Stimulated activated CD4-positive, alpha-beta T cell treated with anti-CD3 and anti-CD28 coated beads, Interleukin-12 subunit alpha, Interleukin-12 subunit beta, amount 100 ng/mL, for 4 hours (primary cell): ENCODE measurements at places on chromosomes 7 and 10.

DNA sequence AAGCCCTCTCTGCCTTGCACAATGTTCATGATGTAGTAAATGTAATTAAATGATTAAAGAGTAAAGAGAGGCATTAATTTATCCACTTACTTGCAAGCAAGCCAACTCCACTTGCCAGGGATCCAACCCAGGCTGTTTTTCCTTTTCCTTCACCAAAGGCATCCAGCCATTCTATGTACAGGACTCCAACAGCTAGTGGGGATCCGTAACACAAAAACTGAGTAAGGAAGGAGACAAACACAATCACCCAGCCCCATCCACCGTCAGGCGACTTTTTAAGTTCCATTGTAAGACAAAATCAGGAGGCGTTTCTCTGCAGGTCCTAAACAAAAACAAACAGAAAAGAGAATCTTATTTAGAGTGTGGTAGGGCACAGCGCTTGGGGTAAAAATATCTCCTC, 25.6 kb downstream of the SLC16A9 start:
- no peak for DNase-seq

GRCh38 chr7:98372993-98373392, 27.9 kb downstream of the BAIAP2L1 start:
- DNase-seq = no peak

DNA sequence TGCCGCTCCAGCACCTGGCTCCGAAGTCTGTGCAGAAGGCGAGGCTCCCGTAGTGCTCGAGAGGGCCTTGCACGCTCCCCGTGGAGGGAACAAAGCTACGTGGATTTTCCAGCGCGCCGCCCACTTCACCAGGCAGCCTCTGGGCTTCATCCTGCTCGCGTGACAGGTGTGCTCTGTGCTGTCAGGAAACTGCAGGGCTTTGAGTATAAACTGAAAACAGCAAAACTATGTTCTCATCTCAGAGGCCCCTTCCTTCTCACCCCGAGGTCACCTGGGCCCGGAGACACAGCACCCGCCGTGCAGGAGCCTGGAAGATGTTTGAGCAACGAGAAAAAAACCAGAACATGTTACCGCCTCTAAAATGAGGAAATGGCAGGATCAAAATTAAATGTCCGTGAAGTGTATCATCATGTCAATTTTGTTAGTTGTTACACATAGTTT, 17.6 kb upstream of the GPR146 start:
- no peak for DNase-seq

- no peak for DNase-seq
Observed at GRCh38 chr7:142153400-142153799, 41.9 kb downstream of the MGAM2 start.

DNA sequence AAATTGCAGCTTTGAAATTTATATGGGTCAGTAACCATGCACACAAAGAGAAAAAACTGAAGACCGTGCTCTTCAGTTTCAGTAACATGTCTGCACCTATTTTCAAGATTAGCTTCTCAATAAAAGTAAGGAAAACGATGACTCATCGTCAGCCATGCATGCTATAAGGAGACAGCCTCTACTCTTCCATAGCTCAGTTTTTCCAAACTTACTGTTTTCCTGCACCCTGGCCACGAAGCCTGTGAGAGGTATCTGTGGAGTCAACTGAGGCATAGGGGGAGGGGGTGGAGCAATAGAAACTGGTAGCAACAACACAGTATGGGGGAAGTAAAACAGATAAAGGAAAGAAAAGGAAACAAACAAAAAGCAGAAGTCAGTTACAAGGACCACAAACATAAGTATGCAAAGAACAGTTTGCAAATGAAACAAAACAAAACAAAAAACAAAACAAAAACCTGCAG, 58.0 kb downstream of the PDSS1 start:
- DNase-seq = no peak

- no peak for DNase-seq
Observed at GRCh38 chr7:94394437-94395140, at the start of gene COL1A2. Gene COL1A2, plus strand, starts transcription at chr7:94394895. Its CDS starts 137 bp downstream, at chr7:94395032.

- no peak for DNase-seq
Observed at GRCh38 chr10:72889391-72889831, 4.1 kb upstream of the OIT3 start.

- no peak for DNase-seq
Observed at GRCh38 chr7:158028290-158028941, 559.2 kb downstream of the PTPRN2 start.

GRCh38 chr7:49294611-49295010, 370.3 kb downstream of the CDC14C start:
- no peak for DNase-seq

DNA sequence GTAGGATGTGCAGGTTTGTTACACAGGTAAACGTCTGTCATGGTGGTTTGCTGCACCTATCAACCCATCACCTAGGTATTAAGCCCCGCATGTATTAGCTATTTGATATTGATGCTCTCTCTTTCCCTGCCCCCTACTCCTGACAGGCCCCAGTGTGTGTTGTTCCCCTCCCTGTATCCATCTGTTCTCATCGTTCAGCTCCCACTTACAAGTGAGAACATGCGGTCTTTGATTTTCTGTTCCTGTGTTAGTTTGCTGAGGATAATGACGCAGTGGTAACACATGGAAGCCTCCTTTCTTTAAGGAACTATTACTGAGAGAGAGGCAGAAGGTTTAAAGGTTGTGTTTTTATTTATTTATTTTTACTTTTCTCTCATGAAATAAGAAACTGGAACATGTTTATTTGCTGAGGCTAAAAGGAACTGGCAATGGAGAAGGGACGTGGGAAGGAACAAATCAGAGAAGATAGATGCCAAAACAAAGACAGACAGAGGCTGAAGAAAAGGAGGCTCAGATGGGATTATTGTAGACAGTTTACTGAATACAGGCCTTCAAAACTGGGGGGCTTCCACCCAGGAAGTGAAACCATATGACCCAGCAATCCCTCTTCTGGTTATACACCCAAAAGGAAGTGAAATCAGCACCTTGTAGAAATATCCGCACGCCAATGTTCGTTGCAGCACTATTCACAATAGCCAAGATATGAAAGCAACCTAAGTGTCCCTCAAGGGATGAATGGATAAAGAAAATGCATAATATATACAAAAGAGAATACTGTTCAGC, 556.3 kb downstream of the GRM8 start:
- DNase-seq = no peak

DNA sequence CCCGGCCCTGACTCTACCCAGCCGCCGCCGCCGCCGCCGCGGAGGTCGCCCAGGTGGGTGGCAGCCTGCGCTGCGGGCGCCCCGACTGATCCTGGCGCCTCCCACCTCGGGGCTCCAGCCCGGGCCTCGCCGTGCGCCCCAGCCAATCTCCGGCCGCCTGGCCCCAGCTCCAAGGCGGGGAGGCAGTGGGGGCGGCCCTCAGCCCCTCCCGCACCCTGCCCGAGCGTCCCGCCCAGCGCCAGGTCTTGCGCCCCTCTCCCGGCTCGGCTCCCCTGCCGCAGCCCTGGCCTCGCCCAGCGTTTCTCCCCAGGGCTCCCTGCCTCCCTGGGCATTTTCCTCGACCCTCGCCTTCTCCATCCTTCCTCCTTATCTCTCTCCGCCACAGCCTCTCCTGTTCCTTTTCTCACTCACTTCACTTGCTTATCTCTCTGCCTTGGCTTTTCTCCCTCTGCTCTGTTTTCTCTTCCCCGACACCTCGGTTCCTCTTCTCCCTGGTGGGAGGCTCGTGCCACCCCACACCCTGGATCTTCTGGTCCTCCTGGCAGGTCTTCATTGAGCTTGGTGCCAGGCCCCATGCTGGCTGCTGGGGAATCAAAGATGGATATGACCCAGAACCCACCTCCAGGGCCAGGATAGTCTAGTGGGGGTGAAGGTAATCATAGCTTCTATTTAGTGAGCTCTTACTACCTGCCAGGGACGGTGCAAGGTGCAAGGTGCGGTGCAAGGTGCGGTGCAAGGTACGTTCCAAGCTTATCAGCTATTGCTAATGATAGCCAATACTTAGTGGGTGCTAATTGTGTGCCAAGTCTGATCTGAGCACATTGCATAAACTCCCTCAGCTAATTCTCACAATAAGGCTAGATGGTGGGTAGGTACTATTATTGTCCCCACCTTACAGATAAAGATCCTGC, at the start of gene SFRP5:
SFRP5 (minus strand) TSS at position 87 of the 911 bp plus-strand sequence. CDS start 166 bp downstream, outside the sequence.
- no peak for DNase-seq

DNA sequence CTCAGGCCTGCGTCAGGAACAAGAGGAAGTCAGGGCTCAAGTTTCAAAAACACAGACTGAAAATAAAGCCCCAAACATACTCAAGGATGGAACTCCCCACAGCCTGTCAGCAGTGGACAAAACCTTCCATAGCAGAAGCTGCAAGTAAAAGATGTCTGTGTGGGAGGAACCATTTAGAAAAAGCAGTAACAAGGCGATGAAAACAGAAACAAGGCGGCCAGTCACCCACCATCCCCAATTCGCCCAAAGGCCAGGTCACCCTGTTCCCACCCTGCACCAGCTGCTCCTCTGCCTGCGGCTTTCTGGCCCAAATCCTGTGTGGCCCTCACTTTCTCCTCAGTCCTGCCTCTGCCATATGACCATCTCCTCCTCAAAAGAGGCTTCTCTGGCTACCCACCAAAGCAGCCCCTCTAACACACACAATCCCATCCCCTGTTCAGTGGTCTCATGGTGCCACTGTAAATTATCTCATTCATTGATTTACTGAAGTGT, 27.8 kb downstream of the KCNMA1 start:
- DNase-seq = no peak

DNA sequence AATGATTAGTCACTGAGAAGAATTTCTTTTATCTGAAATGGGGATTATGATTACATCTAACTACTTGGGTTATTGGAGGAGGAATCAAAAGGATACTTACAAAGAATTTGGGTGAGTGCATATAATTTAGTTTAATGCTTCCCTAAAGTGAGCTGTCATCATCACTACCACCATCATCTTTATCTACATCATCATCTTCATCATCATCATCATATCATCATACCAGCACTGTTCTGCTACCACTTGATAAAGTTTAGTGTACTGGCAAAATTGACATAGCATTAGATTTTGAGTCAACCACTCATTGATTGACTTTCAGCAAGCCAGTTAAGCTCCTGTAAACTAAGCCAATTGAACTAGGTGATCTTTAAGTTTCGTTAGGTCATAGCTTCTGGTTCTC, 245.6 kb upstream of the DKK1 start:
- DNase-seq = no peak

GRCh38 chr10:58457761-58458616, 54.7 kb upstream of the BICC1 start:
- no peak for DNase-seq

- peak; percentile 12 for DNase-seq
Observed at GRCh38 chr10:5512881-5513612, 11.7 kb upstream of the CALML3 start.

DNA sequence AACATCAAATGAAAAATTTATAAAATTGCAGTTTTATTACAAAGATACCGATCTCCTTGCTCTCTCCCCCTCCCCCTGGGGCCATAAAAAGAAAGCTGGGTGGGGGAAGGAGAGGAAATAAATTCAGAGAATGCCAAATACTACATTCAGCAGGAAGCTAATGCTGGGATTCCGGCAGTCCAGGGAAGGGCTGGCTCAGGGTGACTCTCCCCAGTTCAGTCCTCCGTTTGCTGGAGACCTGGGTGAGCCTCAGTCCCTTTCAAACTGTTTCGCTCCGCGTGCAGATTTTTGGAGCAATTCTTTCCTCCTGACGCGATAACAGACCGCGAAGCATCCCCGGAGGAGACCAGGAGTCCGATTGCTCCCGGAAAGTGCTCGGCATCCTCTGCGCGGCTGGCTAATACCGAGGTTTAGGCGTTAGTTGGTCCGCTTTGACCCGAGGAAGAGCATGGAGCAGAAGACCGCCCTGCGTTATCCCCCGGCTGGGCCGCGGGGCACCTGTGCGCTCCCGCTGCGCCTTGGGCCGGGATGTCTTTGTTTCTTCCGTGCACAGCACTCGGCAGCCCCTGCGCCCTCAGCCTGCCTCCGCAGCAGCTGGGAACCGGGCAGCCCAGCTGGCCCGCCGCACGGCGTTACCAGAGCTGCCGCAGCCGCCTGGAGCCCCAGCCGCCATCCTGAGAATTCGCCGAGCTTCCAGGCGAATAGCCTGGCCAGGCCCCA, 3.9 kb upstream of the HOXA2 start:
- DNase-seq = no peak

DNA sequence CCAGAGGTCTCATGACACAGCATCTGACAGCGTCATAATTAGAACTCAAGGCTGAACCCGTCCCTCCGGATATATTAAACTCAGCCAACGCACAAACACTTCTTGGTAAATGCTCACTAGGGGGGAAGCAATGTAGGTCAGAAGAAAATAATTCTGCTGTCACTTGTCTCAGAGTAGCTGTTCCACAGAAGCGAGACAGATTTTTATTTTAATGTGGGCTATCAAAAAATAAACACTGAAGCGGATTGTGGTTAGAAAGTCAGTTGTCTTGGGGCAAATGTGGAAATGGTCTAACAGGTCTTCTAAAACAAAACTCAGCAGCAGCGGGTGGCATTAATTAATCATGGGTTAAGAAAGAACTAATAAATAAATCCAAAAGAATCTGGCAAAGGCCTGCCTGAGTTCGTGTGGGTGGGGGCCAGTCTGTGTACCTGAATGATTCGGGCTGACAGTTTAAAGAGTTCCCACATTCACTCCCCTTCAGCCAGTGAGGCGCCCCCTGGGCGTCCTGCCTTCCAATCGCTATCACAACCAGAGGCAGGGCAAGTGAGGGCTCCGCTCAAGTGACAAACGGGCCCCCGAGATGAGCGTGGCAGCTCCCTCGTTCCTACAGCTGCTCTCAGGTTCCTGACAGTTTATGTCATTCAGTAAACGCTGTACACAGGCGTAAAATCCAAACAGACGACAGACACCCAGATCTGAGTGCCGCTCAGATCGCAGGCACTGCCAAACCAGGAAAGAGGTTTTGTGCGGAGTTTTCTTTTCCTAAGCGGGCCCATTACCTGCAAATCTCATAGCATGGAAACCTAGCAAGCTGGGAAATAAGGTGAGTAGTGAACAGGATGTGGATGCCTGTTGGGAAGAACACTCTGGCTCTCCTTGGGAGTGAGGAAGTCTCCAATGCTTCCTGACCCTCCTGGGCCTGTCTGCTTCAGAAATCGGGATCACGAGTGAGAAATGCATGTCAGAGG, 52.9 kb downstream of the NRAP start:
- DNase-seq = no peak

- DNase-seq = no peak
Observed at GRCh38 chr10:63236113-63236935, 103.2 kb downstream of the NRBF2 start.

GRCh38 chr10:78259391-78259790, 225.7 kb downstream of the RPS24 start:
- DNase-seq = no peak
